HL-60 (cell line): ENCODE measurements at places on chromosomes 3 and 15.

DNA sequence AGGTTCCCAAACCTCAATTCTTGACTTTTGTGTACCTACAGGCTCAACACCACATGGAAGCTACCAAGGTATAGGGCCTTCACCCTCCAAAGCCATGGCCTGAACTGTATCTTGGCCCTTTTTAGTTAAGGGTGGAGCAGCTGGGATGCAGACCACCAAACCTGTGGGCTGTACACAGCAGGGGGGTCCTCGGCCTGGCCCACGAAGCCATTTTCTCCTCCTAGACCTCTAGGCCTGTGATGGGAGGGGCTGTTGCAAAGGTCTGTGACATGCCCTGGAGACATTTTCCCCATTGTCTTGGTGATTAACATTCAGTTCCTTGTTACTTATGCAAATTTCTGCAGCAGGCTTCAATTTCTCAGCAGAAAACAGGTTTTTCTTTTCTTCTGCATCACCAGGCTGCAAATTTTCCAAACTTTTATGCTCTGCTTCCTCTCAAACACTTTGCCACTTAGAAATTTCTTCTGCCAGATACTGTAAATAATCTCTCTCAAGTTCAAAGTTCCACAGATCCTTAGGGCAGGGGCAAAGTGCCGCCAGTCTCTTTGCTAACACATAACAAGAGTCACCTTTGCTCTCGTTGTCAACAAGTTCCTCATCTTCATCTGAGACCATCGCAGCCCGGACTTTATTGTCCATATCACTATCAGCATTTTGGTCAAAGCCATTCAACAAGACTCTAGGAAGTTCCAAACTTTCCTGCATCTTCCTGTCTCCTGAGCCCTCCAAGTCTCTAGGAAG is 90.9 kb upstream of the PLXND1 start:
- DNase-seq = no peak

DNA sequence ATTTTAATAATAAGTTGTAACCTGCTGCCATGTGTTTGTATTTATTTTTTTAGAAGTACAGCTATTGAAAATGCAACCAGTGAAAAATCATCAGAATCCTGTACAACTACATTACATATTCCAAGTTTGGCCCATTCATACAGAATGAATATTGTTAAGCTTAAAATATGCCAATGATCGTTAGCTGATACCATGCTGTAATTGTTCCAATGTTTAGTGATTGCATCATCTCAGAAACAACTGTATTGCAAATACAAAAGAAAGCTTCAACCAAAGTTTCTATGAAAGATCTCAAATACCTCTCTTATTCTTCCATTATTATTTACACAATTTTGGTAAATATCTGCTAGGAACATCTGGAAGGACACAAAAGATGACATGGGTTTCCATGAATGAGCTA is 51.6 kb upstream of the ALCAM start:
- DNase-seq = no peak

DNA sequence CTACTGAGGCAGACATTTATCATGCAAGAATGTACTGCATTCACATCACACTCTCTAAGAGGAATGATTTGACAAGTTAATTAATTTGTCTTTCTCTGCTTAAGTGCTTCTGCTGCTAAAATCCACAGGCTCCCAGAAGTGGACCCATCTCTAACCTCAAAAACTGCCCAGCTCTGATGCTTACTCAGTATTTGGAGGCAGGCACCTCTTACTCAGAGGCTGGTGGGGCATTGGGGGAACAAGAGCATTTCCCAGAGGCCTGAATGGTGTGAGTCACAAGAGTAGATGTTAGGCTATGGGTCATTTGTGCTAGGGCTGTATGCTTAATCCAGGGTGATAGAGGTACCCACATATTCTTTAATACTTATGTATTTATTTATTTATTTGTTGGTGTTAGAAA is 34.4 kb upstream of the HCN4 start:
- no peak for DNase-seq

GRCh38 chr15:58473724-58474123 is 41.9 kb downstream of the LIPC start:
- DNase-seq = no peak

- no peak for DNase-seq
These were observed 183.4 kb upstream of the THRB start for GRCh38 chr3:24678021-24678420.

- no peak for DNase-seq
These were observed 97.6 kb upstream of the VGLL3 start for GRCh38 chr3:87088430-87088992.

- DNase-seq = no peak
These were observed 256.2 kb downstream of the ZNF621 start for GRCh38 chr3:40780925-40781406.

DNA sequence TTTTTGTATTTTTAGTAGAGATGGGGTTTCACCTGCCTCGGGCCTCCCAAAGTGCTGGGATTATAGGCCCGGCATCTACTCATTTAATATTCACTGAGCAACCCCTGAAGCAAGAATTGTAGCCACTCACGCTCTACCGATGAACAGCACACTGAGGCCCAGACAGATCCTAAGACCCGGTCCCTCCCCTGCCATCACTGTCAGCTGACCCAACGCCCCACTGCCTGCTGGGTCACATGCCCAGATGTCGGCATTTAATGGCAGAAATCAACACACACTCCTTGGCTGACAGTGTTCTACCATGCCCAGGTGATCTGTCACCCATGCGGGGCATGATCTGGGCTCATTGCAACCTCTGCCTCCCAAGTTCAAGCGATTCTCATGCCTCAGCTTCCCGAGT is 3.2 kb upstream of the TMEM89 start:
- no peak for DNase-seq

- no peak for DNase-seq
These were observed 76.5 kb downstream of the CD200R1L start for GRCh38 chr3:112770032-112770626.
